Stimulated activated CD8-positive, alpha-beta memory T cell treated with anti-CD3 and anti-CD28 coated beads, Interleukin-2, amount 100 ng/mL, for 48 hours (primary cell): ENCODE measurements at places on chromosomes 12 and 14.

DNA sequence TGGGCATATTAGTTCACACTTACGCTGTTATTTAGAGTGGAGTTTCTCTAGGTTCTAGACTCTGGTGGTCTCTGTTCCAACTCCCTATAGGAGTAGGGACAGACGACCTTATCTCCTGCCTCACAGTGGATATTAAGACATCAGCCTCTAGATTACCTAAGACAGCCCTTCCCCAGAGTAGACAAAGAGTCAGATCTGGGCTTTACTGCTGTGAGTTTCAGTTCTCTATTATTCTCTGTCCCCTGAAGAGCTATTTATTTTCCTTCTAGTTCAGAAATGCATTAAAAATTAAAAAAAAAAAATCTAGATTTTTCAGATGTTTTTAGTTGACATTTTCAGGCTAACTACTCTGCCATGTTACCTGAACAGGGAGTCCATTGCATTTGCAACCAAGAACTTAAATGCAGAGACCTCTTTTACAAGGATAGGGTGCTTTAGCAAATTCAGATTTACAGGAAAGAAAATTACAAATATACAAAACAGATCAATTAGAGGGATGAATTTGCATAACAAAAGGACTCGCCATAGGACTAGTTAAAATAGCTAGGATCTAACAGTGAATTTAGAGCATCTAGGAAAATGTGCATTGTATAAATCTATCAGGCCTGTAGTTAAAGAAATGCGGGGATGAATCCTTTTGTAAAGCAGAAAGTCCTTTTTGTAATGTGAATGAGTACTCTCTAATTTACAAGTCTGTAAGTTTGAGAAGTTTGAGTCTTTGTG is 381.4 kb downstream of the APAF1 start:
- no peak for DNase-seq

DNA sequence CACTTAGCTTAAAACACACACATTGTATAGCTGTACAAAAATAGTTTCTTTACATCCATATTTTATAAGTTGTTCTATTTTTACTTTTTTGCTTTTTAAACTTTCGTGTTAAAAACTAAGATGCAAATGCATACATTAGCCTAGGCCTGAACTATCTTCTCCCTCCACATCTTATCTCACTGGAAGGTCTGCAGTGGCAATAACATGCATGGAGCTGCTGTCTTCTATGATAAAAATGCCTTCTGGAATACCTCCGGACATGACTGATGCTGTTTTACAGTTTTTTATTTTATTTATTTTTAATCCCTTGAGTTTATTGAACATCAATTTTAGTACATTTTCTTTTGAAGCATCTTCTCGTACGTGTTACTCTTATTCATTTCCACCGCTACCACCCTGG is 112.3 kb upstream of the TSPAN8 start:
- no peak for DNase-seq

DNA sequence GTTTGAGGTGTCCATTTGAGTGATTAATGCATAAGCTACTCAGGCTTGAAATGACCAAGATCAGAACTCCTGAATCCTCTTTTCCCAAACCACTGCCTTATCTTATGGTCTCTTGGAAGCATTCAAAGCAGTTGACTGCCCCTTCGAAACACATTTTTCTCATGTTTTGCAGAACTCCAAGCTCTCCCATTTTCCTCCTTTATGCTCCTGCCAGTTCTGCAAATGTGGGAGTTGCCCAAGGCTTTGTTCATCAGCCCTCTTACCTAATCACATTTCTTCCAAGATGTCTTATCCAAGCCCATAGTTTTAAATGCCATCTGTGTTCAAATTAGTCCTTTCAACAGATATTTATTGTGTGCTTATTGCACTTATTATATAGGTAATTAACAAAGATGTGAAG is 1.8 kb upstream of the DNAAF2 start:
- no peak for DNase-seq

DNA sequence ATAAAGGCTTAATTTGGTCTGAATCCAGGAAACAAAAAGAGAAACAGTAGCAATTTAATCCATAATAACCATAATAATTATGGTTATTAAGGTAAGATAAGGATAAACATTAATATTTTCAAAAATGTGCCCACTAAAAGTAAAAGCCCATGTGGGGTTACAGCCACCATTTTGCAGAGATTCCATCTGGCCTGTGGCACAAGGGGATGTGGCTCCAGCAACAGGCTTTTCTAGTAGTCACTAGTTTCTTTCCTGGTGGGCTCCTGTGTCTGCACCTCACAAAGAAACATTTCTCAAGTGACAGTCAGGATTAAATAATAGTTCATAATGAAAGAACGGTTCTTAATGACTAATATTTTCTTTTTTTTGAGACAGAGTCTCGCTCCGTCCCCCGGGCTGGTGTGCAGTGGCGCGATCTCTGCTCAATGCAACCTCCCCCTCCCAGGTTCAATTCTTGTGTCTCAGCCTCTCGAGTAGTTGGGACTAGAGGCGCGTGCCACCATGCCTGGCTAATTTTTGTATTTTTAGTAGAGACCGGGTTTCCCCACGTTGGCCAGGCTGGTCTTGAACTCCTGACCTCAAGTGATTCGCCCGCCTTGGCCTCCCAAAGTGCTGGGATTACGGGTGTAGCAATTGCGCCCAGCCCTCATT is 32.2 kb downstream of the GPR19 start:
- DNase-seq, result no peak

GRCh38 chr14:100862793-100863192 is 36.9 kb downstream of the MEG3 start:
- no peak for DNase-seq

GRCh38 chr12:6370576-6370935 is 4.8 kb downstream of the SCNN1A start:
- no peak for DNase-seq
